ENCODE measurements at places on chromosomes 1 and 21. TPM values are rescaled to one million over a fixed set of nuclear protein-coding genes. Genes with fewer than 3 reads are reported as not detected.

The RAB3B gene
- not detected for total RNA-seq

The SLAMF8 gene
- total RNA-seq = 1.7 TPM

- DNase-seq = no peak
Measured at GRCh38 chr21:38123626-38124025, 133.2 kb upstream of the KCNJ15 start.

GRCh38 chr1:101943237-101943636, 53.5 kb downstream of the OLFM3 start:
- no peak for DNase-seq

- DNase-seq = no peak
Measured at GRCh38 chr21:42384156-42384945, 11.5 kb downstream of the TMPRSS3 start.

DNA sequence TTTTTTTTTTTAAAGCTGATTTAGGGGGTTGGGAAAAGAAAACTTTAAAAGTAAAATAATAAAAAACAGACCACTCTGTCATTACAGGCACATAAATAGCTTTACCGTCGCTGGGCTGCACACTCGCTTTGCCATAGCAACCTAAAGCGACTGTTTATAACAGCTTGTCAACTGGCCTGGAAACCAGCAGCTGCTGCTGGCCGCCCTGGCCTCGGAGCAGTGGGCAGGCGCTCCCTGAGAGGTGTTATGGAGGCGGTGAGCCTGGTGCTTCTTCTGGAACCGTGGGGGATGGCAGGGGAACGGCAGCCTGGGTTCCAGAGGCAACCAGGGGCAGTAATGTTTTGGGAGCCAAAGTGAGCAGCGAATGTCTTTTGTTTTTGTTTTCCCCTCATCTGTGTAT, 45.7 kb downstream of the ATP2B4 start:
- DNase-seq = peak; percentile 67

DNA sequence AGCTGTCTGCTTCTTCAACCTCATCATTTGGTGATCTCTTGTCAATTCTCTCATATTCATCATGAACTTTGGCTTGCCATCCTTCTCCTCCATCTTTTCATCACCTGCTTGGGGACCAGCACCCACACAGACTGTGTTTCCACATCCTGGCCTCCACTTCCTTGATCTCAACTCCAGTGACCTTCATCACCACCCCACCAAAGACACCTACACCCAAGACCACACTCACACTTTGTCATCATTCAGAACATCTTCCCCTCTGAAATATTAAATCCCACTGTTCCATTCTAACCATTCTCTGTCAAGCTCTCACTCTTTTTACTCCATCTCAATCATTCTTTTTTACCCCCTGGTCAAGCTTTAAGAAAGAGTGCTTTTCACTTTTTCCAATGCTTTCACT, 115.5 kb upstream of the VAV3 start:
- no peak for DNase-seq
